T-helper 2 cell (primary cell): ENCODE measurements at places on chromosomes 2 and 18.

DNA sequence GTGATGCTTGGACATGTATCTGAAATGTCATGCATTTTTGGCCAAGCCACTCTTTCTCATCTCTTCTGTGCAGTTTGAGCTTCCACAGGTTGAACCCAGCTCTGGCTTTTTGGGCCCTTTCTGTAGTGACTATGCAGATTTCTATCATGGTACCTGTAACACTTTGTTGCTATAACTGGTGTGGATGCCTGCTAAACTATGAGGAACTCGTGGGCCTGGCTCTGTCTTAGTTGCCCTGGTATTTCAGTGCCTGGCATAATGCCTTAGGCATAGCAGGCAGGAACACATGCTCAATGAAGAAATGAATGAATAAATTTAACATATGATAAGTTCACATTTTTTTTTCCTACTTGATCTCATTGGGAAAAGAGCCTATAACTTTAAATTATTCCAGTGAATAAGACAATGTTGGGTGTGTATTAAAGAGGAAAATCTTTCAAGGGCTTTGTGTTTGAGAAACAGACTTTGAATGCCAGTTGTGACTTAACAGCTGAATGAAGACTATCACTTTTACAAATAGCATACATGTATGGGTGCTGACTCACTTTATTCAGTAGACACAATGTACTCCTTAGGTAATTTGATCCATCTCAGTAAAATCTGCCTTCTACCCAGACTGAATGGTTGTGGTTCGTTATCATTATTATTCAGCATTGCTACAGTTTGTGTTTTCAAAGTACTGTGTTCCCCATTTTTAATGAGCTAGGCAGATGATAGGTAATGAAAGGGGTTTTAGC, 86.4 kb upstream of the MAP4K3 start:
- no peak for DNase-seq

GRCh38 chr18:36758623-36759022, 70.2 kb downstream of the TPGS2 start:
- DNase-seq, result no peak

- no peak for DNase-seq
Measured at GRCh38 chr18:6855767-6856166, 126.3 kb downstream of the ARHGAP28 start.

- DNase-seq, result no peak
Measured at GRCh38 chr2:8365331-8365910, 316.4 kb upstream of the ID2 start.

GRCh38 chr2:137316075-137316474, 550.7 kb downstream of the THSD7B start:
- no peak for DNase-seq

DNA sequence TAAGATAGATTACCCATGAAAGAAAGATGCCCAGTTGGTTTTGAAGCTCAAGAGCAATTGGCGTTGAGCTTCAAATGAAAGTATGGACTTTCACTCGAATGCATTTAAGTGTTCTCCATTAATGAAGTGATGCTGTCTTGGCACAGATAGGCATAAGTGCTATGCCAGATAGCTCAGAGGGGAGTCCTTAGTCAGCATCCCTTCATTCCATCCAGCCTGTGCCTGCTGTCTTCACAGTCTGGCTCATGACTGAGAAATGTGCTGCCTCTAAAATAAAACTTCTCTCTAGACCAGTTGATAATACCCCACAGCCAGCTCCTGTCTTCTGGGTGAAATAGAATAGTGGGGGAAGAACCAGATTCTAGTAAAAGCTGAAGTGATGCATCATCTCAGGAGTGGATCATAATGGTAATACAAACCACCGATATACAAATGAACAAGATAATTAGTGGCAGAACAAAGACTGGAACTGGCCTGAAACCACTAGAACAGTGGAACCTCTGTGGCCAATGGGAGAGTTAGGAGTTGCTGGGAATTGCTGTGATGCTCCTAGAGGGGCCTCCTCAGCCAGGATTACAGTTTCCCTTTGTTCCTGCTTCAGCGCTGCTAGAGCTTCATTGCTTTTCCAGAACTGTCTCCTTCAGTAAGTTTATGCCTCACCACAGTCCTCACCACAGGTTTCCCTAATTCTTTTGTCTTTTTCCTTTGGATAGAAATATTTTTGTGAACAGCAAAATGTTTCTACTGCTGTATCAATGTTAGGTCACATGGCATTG, 359.3 kb downstream of the KIAA1328 start:
- DNase-seq, result no peak

DNA sequence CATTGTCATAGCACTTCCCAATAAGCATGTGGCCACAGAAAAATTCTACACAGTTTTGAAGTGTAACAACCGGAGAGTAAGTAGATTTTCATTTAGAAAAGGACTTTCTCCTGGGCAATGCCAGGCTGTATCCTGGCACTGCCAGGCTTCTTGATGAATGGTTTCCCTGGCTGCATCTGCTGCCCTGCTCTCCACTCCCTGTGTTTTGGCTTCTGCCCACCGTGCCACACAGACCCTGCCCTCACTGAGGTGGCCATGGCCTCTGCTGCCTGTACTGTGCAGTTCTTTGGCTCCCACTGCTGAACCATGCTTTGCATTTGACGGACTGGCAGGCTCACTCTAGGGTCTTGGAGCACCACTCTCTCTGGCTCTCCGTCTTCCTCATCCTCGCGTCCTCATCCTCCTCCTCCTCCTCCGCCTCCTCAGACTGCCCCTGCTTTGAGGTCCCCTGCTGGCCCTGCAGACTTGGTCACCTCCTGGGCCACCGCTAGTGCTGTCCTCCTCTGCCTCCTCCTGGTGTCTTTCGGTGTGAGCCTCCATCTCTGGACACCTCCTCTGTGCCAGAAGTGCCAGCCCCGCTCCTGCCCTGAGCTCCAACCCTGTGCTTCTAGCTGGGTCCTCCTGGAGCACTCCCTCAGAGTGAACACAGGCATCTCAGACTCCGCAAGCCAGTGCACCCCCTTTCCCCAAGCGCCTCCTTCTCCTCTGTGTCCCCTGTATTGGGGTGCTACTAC, 45.9 kb upstream of the CNGA3 start:
- DNase-seq, result no peak

DNA sequence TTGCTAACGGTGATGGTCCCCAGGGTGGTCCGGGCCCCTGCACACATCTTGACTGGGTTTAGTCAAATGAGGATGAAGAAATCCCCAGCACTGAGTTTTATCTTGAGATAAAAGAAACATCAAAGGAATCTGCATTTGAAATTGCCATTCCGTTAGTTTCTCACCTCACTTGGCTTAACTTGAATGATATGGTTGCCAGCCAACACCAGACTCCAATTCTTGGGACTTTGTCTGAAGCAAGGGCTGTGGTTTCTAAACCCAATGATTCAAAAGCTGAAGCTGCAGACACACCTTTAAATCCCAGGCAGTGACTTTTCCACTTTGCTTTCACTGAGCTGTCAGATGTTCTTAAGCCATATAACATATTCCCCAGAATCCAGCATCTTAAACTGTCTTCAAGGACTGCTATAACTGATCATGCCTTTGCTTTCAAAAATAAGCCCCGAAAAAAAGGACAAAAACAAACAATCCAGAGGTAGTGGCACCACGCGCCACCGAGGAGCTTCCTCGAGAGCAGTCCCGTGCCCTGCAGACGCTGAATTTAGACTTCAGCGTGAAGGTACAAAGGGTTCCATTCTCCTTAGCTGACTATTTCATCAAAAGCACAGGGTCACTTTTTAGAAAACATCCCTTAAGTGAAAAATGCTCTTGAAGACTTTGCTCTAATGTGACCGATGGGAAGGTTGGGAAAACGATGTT, 189.3 kb downstream of the HDAC4 start:
- no peak for DNase-seq

- DNase-seq, result no peak
Measured at GRCh38 chr2:99249951-99250350, 5.5 kb downstream of the LYG2 start.

- no peak for DNase-seq
Measured at GRCh38 chr2:191836471-191836852, 10.4 kb downstream of the CAVIN2 start.

DNA sequence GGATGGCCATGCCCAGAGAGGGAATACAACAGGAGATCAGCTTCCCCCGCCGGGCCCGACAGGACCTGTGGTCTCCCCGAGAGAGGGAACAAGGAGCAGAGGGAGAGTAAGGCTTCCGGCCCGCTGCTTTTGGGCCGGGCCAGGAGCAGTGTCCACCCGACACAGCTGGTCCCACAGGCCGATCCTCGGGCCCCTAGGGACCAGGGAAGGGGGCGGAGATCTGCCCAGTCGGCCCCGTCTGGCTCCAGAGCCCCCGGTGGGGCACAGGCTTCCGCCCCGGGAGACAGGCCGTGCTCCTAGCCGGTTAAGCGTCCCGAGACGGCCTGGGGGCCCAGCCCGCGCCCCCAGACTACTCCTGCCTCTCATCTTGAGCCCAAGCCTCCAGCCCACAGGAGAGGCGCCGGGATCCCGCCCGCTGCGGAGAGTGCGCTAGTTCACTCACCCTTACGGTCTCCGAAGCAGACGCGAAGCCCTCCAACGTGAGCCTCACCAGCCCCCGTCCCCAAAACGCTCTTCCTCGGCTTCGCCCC, at the start of gene MCFD2:
MCFD2 (minus strand) TSS at position 526 of the 530 bp plus-strand sequence. CDS start 6,635 bp downstream, outside the sequence.
- DNase-seq, result no peak

GRCh38 chr2:71603311-71603811, 150.0 kb downstream of the DYSF start:
- DNase-seq, result no peak

DNA sequence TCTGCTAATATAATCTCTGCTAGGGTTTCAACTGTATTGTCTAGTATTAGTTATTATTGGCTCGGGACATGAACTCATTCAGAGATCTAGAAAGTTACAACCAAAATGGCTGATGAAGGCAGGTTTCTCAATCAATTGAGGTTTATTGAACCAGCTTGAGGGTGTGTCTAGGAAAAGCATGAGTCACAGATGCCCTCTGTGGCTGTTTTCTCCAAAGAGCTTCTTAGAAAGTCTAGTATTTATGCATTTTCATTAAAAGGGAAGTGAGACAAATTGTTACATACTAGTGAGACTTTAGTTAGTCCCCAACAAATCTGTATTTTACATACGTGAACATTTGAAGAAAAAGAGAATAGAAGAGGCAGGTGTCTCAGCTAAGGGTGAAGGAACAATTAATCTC, 23.0 kb upstream of the RTTN start:
- no peak for DNase-seq

- DNase-seq, result no peak
Measured at GRCh38 chr2:8984855-8985254, 18.6 kb downstream of the MBOAT2 start.

GRCh38 chr2:224350703-224351102, 51.2 kb downstream of the FAM124B start:
- DNase-seq, result no peak

GRCh38 chr2:23204685-23205242, 180.2 kb upstream of the KLHL29 start:
- no peak for DNase-seq

DNA sequence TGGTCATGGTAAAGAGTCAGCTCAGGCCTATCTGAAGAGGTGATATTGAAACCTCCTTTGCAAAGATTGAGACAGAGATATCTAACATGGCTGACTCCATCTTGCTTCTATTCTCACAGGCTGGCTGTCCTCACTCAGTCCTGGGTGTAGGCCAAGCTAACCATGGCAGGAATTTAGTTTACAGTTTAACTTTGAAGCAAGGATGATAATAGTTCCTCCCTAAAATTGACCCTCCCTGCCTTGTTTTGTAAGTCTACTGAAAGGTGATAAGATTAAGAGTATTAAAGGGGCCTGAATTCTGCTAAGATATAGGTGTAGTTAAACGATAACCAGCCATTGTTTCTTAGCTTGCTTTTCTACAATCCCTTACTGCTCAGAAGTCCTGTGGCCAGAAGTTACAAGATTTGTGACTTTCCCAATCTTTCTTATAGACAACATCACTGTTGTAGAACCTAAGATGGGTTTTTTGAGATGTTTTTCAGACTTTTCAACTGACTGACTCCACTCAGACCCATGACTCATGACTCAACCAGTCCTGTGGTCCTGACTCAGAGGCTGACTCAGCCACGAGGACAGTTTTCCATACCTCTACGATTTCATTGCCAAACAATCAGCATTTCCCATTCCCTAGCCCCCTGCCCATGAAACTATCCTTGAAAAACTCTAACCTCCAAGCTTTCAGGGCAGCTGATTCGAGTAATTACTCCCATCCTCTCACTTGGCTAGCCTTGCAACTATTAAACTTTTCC, 195.7 kb upstream of the SESTD1 start:
- DNase-seq, result no peak

DNA sequence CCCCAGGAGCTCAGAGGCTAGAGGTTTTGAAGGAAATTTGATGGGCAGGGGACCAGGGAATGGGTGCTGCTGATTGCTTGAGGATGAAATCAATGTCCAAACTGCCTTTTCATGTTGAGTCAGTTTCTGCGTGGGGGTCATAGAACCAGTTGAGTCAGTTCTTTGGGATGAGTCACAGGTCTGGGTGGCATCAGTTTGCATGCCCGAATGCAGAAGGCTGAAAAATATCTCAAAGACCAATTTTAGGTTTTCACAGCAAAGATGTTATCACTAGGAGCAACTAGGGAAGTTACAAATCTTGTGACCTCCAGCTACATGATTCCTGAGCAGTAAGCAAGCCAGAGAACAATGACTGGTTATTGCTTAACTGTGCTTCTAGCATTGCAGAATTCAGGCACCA, 1135.1 kb upstream of the CRIM1 start:
- DNase-seq, result no peak
